ENCODE measurements at places on chromosomes 1 and 21. TPM values are rescaled to one million over a fixed set of nuclear protein-coding genes. Genes with fewer than 3 reads are reported as not detected.

DNA sequence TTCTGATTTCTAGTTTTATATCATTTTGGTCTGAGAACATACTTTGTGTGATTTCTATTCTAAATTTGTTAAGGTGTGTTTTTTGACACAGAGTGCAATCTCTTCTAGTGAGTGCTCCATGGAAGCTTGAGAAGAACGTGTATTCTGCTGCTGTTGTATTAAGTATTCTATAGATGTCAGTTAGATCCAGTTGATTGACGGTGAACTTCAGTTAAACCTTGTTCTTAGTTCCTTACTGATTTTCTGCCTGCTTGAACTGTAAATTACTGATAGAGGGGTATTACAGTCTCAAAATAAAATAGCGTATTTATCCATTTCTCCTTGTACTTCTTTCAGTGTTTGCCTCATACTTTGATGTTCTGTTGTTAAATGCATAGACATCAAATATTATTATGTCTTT is 248.1 kb upstream of the GREM2 start:
- no peaks in the 10 kb centered on the region for H3K27me3 ChIP-seq
- no peaks in the 10 kb centered on the region for H3K36me3 ChIP-seq

Gene TMEM82
- polyA plus RNA-seq: not detected

GRCh38 chr1:83571536-83571935 is 427.4 kb downstream of the TTLL7 start:
- H3K27ac ChIP-seq: no peak overlapping the region
- H3K27me3 ChIP-seq: no peaks in the 10 kb centered on the region
- no peaks in the 10 kb centered on the region for H3K36me3 ChIP-seq
- H3K4me1 ChIP-seq: no peaks in the 10 kb centered on the region

DNA sequence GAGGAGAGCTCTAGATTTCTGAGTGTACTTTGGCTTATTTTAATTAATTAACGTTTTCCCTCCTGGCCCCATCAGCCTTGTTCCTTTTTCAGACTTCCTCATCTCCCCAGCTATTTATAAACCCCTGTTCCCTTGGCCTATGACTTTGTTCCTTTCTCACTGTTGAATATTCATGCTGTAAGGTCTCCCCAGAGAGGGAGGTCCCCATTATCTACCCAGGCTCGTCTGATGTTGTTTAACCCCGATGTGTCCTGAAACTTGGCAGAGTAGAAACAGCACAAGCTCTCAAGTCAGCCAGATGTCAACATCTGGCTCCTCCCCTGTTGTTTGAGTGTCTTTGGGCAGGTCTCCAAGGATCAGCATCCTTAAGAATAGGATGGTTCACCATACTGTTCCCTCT is 153.6 kb downstream of the HIVEP3 start:
- no peak overlapping the region for H3K4me3 ChIP-seq
- H3K27ac ChIP-seq: no peak overlapping the region
- no peaks in the 10 kb centered on the region for H3K4me1 ChIP-seq
- no peaks in the 10 kb centered on the region for H3K27me3 ChIP-seq

DNA sequence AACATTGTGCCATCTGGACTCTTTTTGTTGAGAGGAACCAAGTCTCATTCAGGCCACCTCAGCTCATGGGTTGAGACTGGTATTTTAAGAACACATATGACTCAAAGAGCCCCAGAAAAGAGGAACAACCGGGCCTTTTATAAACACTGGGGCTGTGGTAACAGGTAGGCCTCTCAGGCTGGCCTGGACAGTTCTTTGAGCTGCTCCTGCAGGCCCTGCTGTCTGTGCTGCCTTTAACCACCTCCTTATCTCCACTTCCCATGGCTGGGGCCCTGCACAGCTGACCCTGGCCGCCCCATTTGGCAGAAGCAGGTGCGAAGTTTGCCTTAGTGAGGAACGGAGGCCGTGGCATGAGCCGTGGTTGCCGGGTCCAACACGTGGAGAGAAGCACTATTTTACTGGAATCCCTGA is 163.3 kb downstream of the RHOU start:
- H3K36me3 ChIP-seq: no peaks in the 10 kb centered on the region
- no peak for DNase-seq
- H3K4me3 ChIP-seq: no peak overlapping the region
- no peaks in the 10 kb centered on the region for H3K4me1 ChIP-seq

DNA sequence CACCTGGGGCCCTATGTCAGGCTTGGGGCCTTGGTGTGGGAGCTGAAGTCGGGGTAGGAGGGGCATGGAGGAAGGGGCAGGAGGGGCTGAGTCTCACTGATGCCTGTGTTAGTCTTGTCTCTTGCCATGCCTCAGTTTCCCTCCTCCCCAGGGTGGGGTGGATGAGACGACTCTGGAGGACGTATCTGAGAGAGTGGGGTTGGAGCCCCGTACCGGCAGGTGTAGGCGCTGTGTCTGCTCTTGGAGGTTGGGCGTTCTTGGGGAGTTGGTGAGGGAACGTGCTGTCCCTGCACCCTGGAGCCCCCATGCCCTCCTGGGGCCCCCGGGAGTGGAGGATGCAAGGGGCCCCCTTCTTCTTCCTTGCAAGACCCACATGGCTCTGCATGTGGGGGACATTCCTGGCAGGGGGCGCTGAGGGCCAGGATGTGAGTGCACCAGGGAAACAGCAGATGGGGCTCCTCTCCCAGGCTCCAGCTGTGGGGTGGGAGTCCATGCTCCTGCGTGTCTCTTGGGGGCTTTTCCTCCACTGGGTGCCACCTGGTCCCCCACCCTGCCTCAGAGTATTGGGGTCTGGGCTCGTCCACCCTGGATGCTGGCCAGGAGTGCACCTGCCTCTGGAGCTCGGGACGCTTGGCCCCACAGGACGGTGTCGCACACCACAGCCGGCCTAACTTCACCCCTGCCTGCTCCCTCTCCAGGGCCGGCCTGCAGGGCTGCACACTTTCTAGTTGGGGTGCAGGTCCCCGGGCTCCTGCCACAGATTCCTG is 1.4 kb upstream of the TNFRSF14 start:
- H3K4me3 ChIP-seq: peak overlapping the region; percentile 39
- peak; percentile 50 for DNase-seq
- no peaks in the 10 kb centered on the region for H3K36me3 ChIP-seq
- H3K4me1 ChIP-seq: peaks cover 28% of the 10 kb centered on the region

Gene HRNR
- polyA plus RNA-seq: not detected

Gene CLCA4
- not detected for polyA plus RNA-seq

Gene HPCAL4
- 9.4 TPM for polyA plus RNA-seq

GRCh38 chr1:204463125-204464060 is 31.2 kb downstream of the PIK3C2B start:
- DNase-seq: no peak
- no peak overlapping the region for H3K4me3 ChIP-seq
- peaks cover 30% of the 10 kb centered on the region for H3K36me3 ChIP-seq
- no peak overlapping the region for H3K27ac ChIP-seq
- no peaks in the 10 kb centered on the region for H3K27me3 ChIP-seq

- H3K4me3 ChIP-seq: no peak overlapping the region
- no peak for DNase-seq
- H3K27ac ChIP-seq: no peak overlapping the region
Measured at GRCh38 chr1:83889707-83890106, 109.2 kb downstream of the TTLL7 start.

GRCh38 chr1:233909195-233909594 is 4.7 kb downstream of the SLC35F3 start:
- H3K4me1 ChIP-seq: no peaks in the 10 kb centered on the region
- H3K27me3 ChIP-seq: peaks cover 5% of the 10 kb centered on the region
- no peaks in the 10 kb centered on the region for H3K36me3 ChIP-seq
- no peak overlapping the region for H3K4me3 ChIP-seq
- H3K27ac ChIP-seq: no peak overlapping the region

DNA sequence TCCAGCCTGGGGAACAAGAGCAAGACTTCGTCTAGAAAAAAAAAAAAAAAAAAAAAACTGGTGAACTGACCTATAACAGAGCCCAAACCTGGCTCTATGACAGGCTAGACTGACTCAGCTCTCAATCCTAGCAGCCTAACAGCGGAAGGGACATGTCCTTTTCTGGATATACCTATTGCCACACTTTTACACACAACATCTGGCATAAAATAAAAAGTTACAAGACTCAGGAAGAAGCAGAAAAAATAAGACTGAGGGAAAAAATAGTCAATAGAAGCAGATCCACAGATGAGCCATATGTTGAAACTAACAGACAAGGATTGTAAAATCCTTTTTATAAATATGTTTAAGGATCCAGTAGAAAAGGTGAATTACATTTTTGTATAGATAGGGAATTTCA is 57.5 kb upstream of the IPO9 start:
- H3K27me3 ChIP-seq: no peaks in the 10 kb centered on the region
- no peaks in the 10 kb centered on the region for H3K4me1 ChIP-seq
- H3K36me3 ChIP-seq: no peaks in the 10 kb centered on the region
- no peak overlapping the region for H3K27ac ChIP-seq

Gene CA14
- polyA plus RNA-seq: 1.7 TPM

- peaks cover 6% of the 10 kb centered on the region for H3K4me1 ChIP-seq
- H3K36me3 ChIP-seq: no peaks in the 10 kb centered on the region
- peak overlapping the region; percentile 34 for H3K4me3 ChIP-seq
- H3K27me3 ChIP-seq: no peaks in the 10 kb centered on the region
- DNase-seq: peak; percentile 66
- peak overlapping the region; percentile 69 for H3K27ac ChIP-seq
Measured at GRCh38 chr1:246117066-246117791, 389.9 kb downstream of the SMYD3 start.

DNA sequence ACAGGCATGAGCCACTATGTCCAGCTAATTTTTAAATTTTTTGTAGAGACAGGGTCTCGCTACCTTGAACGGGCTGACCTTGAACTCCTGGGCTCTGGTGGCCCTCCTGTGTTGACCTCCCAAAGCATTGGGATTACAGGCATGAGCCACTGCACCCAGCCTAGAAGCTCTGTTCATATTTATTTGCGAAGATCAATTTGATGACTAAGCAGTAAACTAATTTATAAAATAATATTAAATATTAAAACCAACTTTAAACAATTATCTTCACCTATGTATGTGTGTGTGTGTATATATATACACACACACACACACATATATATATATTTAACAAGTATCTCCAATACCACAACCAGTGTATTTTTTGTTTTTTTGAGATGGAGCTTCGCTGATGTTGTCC is 4.4 kb downstream of the NADK start:
- peaks cover 19% of the 10 kb centered on the region for H3K4me1 ChIP-seq
- peaks cover 1% of the 10 kb centered on the region for H3K36me3 ChIP-seq
- DNase-seq: no peak
- H3K27me3 ChIP-seq: no peaks in the 10 kb centered on the region
- H3K27ac ChIP-seq: no peak overlapping the region

DNA sequence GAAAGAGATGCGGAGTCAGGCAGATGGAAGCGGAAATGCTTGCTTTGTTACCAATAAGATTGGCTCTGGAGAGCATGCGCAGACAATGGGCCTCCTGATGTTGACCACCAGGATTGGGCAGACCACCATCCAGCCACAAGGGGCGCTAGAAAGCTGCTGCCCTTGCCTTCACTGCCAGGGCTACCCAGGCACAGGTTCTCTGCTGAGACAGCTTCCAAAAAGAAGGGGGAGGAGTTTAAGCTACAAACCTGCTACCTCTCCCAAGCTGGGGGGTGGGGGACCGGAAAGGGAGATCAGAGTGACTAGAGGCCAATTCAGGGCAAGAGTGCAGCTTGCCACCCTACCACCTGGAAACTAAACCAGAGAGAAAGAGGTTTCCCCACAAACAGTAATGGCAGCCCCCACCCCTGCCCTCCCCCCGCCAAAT is 369.7 kb downstream of the RRAGC start:
- peak; percentile 38 for DNase-seq
- H3K27me3 ChIP-seq: no peaks in the 10 kb centered on the region
- no peak overlapping the region for H3K27ac ChIP-seq

- H3K4me3 ChIP-seq: no peak overlapping the region
- no peak for DNase-seq
- H3K27me3 ChIP-seq: no peaks in the 10 kb centered on the region
- no peaks in the 10 kb centered on the region for H3K4me1 ChIP-seq
Measured at GRCh38 chr1:31390071-31390470, 17.2 kb upstream of the FABP3 start.

GRCh38 chr1:51170342-51170741 is 65.7 kb upstream of the RNF11 start:
- H3K36me3 ChIP-seq: no peaks in the 10 kb centered on the region
- H3K27me3 ChIP-seq: no peaks in the 10 kb centered on the region
- H3K27ac ChIP-seq: no peak overlapping the region
- no peak overlapping the region for H3K4me3 ChIP-seq

GRCh38 chr1:55347866-55348265 is 132.7 kb upstream of the USP24 start:
- H3K4me3 ChIP-seq: no peak overlapping the region
- no peaks in the 10 kb centered on the region for H3K27me3 ChIP-seq
- H3K27ac ChIP-seq: no peak overlapping the region
- no peak for DNase-seq
- no peaks in the 10 kb centered on the region for H3K4me1 ChIP-seq
- H3K36me3 ChIP-seq: no peaks in the 10 kb centered on the region

DNA sequence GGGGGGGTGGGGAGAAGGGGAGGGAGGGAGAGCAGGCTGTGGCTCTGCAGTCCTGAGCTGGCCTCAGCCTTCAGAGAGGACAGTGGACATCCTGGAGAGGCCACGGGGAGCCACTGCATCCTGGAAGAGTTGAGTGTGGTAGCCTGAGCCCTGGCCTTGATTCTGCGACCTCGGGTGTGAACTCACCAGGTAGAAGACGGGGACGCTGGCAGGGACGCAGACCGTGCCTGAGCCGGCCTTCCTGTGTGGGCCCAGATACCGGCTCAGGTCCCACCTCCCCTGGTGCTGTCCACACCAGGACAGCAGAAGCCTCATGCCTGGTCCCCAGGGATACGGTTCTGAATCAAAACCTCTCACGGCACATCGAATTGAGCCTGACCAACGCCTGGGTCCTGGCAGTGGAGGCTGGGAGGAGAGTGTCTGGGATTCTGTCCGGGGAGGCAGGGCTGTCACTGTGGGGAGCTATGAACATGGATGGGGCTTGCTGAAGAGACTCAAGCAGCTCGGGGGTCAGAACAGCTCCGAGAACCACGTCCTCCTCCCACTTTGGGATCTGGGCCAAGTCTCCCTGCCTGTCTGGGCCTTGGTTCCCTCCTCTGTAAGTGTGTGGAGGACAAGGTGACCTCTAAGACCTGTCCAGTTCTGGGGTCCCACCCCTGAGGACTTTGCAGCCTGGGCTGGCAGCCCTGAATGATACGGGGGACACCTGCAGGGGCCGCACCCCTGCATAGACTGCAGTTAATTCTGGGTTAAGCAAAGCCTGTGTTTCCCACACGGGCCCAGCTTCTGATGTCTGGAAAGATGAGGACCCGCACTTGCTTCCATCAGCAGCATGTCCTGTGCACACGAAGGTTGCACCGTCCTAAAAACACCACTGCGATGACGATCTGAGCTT is 30.4 kb downstream of the RRP1 start:
- no peaks in the 10 kb centered on the region for H3K36me3 ChIP-seq
- DNase-seq: no peak
- no peak overlapping the region for H3K4me3 ChIP-seq
- H3K4me1 ChIP-seq: no peaks in the 10 kb centered on the region
- H3K27ac ChIP-seq: no peak overlapping the region
